ENCODE measurements at places on chromosomes 7 and 10.
A peak's percentile ranks its signal among the peaks of the same experiment; 100 is the strongest.

DNA sequence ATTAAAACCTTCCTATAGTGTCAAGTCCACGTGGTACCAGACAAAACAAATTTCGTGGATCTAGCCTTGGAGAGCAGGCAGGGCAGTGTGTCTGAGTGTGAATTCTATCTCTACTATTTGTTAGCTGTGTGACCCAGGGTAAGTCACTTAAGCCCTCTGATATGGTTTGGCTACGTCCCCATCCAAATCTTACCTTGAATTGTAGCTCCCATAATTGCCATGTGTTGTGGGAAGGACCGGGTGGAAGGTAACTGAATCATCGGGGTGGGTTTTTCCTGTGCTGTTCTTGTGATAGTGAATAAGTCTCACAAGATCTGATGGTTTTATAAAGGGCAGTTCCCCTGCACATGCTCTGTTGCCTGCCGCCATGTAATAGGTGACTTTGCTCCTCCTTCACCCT lies 2.8 kb upstream of the NPFFR1 start:
- no peak for DNase-seq

DNA sequence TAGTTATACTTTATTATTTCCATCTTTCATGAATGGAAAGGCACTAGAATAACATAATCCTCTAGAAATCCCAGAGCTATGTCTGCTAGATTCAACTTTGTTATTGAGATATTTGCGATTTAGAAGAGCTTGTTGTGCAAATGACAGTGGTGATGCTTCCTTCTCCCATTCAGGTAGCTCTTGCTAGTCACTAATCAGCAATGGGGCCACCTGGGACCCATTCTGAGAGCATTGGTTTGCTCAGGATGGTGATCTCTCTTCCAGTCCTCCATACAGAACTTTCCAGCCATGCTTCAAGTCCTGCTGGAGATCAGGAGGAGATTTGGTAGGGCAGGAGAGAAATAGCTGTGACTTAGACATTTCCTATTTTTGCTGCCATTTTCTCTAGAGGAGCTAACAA lies 65.8 kb upstream of the WNT16 start:
- DNase-seq: no peak

DNA sequence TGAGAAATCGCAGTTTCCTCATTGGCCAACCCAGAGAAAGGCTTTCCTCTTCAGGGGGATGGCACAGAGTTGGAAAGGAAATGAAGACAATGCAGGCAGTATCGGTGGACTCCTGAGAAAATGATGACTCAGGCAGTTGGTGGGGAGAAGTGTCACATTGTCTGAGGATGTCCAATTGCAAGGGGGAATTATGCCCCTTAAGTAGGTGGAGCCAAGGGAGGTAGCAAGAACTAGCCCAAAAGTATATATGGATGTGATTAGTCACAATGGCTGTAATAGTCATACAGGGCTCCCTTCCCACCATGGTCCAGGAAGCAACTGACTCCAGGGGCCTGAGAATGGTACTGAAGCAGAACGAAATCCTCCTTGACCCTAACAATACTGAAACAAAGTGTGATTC lies 58.3 kb upstream of the EGFR start:
- DNase-seq: no peak

- peak; percentile 61 for DNase-seq
These were observed 73.3 kb downstream of the ARID5B start for GRCh38 chr10:61974601-61975390.

GRCh38 chr7:150566123-150566522 lies 1.1 kb upstream of the GIMAP4 start:
- DNase-seq: no peak

DNA sequence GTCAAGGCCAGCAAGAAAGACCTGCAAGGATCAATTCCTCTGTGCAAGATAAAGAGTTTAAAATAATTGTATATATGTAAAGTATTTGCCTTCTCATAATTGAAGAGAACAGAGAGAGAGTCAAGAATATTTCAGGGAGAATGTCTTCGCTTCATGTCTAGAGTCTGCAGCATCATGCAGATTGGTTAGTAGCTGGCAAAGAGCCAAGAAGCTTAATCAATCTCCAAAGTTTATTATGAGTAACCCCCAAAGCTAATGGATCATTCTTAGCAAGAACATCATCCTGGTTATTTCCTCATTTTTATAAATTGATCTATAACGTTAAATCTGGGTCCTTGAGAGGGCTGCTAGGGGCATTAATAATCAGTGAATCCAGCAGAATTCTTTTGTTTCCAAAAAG lies 38.9 kb upstream of the CTBP2 start:
- no peak for DNase-seq

- DNase-seq: no peak
These were observed 205.4 kb downstream of the FANK1 start for GRCh38 chr10:126101736-126102135.

DNA sequence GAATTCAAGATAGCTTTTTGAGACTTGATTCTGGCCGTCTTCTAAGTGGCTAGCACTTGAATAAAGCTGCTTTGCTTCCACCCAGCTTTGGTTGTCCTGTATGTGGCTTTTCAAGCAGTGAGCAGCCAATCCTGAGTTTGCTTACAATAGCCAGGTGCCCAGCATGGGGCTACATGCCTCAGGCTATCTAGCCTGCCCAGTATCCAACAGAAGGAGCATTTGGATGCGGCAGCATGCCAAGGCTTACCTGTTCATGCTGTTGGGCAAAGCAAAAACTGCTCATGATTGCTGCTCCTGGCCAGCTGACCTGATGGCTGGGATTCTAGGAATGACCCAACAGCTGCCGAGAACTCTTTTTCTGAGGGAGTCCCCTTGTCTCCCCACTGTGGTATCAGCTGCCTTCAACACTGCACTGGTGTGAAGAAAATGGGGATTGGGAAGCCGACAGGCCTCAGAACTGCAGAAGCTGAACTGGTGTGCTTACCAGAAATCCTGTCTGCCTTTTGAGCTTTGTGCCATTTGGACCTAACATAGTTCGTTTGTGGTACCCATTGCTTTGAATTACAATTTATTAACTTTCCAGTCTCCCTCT lies 618.9 kb upstream of the IGFBP3 start:
- no peak for DNase-seq

Measured in uterus (tissue), 4 donors.